ENCODE measurements at places on chromosomes 12 and 14.

DNA sequence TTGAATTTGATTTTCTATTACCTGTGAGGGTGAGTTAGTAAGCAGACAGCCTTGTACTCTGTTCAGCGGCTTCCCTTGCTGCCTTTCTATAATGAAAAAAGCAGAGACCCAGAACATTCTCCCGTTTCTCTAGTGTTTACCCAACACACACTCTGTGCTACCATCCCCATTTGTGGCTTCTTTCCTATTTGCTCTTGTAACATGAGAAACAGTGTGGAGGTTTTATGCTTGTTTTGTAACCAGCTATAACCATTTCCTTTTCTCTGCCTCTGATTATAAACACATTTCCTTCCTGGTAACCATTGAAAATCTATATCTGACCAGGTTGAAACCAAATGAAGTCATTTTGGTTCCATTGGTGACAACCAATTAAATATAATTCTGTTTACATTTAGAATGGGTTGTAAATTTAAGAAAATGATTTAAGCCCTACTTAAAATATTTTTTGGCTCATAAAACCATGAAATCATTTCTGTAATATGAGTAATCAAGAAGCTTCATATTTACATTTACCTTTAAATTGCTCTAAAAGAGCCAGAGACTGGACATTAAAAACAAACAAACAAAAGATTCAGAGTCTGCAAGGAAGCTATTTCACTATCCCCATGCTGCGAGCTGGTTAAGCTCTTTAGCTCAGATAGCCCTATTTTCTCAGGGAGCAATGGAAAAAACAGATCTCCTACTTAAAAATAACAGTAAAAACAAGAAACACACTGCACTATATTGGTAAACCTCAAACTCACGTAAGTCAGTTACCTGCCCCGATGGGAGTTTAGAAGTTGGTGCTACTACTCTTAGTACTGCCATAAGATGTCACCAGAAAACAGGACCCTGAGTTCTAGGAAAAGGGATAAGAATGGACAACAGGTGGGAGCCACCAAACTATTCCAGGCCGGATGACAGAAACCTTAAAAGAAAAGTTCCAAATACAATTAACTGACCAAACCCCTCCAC lies 206.5 kb upstream of the EEA1 start:
- DNase-seq = no peak

GRCh38 chr12:97347956-97348355 lies 114.6 kb upstream of the RMST start:
- DNase-seq = no peak

GRCh38 chr14:63991833-63992232 lies 139.0 kb downstream of the SYNE2 start:
- DNase-seq = no peak

GRCh38 chr14:100865682-100866591 lies 37.6 kb downstream of the RTL1 start:
- no peak for DNase-seq

- no peak for DNase-seq
Observed at GRCh38 chr14:105479431-105480158, 5.0 kb downstream of the CRIP2 start.

DNA sequence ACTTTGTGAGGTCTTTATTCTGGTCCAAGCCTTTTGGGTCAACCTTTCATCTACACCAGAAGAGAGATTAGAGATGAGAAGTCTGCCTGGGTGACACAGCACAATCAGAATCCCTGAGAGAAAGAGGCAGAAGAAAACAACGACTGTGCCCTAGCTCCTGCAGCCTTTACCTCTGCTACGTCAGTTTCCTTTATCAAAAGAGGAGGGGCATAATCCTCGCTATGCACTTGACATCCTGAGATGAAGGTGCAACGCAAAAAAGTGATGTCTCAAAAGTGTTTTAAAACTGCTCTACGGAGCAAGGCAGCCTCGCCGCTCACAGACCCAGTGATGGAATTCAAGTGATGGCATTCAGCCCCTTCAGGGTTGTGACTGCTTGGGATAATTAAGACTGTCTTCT lies 21.7 kb downstream of the ZDHHC22 start:
- DNase-seq = no peak

DNA sequence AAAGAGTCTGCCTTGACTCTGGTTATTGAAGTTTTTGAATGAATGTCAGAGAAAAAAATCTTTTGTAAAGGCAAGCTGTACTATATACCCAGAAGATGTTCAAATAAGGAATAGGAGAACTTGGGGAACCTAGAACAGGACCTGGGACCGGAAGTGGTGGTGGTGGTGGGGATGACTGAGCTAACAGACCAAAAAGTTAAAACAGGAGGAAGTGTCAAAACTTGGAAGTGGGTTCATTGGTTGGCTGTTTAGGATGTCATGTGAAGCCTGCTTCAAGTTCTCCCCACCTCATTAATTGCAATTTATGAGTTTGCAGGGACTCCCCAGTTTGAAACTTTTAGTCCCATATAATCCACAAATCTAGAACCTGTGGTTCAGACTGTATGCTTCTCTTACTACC lies 26.2 kb downstream of the PLXNC1 start:
- DNase-seq = no peak

DNA sequence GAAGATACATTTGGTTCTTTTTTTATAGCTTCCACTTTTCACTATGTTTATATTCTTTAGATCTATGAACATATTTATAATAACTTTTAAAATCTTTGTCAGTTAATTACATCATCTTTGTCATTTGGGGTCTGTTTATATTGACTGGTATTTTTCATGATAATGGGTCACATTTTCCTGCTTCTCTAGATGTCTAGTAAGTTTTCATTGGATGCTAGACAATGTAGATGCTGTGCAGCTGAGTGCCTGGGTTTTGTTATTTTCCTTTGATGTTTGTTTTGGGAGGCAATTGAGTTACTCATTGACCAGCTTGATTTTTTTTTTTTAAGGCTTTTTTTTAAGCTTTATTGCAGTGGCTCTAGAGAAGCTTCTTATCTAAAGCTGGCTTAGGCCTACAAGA lies 4.9 kb downstream of the MAP1LC3B2 start:
- DNase-seq = no peak

- DNase-seq = no peak
Observed at GRCh38 chr14:104874110-104874531, 9.1 kb downstream of the CEP170B start.
